ENCODE measurements at places on chromosomes 2 and 18.

DNA sequence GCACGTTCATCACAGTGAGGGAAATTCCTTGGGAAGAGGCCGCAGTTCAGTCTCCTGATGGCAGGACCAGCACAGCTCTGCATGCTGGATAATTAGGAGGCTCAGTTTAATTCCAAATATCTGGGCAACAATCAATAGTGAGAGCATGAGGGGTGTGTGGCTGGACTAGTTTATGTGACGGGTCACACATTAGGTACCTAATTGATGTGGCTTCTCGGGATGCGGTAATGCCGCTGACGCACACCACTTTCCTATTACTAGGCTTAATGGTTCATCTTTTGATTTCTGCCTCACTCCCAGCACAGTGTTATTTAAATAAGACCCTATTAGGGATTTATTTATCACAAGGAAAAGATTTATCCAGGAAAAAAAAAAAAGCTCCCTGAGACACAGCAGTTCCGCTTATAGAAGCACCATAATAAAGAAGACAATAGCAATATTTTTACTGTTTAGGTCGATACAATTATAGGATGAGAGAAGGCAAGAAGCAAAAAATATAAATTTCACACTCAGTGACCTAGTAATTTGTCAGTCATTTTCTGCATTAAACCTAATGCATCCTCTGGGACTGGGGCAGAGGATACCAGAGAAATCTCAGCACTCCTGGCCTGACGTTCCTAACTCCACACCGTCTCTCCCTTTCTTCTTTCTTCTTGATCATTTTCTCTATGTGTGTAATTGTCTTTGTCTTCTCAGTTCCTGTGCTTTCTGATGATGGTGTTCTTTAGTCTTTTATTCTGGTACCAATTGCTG, 264.7 kb upstream of the SLC14A2 start:
- DNase-seq = no peak

- DNase-seq = peak; percentile 50
Measured at GRCh38 chr18:63376538-63376937, 9.5 kb upstream of the KDSR start.

- no peak for DNase-seq
Measured at GRCh38 chr2:203781151-203781550, 74.7 kb downstream of the CD28 start.

DNA sequence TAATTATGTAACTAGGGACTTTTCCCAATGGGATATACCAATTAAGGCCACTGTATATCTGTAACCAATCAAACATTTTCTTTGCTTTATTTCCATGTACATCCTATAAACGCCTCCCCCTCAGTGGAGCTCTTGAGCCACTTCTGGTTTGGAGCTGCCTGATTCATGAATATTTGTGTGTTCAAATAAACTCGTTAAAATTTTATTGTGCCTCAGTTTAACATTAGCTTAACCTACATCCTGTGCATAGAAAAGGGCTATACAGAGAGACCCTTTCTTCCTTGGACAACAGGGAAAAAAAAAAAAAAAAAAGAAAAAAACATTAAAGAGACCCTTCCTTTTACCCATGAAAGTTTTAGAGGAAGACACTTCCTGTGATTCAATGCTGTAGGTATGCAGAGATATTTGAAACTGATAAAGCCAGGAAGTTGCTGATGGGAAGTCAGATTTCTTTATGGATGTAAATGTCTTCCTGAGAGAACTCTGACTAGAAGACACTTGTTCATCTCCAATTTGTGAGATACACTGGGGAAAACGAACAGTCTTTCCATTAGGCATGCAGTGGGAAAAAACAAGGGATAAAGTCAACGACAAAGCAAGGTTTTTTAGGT, 614.6 kb upstream of the SOX11 start:
- DNase-seq = peak; percentile 26

DNA sequence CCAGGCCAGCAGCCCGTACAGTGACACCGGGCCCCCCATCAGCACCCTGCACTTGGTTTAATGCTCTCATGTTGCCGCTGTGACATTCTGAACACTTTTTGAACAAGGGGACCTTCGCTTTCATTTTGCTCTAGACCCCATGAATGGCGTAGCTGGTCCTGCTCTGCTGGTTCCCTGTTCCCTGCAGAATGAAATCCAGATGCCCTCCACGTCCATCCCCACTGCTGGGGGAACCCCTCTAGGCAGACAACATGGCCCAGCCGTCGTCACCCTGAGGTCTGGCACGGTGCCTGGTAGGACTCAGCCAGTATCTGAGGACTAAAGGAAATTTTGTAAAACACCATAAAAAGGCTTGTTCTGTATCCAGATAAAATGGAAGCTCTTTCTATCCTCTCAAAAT, 128.6 kb downstream of the KCTD1 start:
- DNase-seq = peak; percentile 41

DNA sequence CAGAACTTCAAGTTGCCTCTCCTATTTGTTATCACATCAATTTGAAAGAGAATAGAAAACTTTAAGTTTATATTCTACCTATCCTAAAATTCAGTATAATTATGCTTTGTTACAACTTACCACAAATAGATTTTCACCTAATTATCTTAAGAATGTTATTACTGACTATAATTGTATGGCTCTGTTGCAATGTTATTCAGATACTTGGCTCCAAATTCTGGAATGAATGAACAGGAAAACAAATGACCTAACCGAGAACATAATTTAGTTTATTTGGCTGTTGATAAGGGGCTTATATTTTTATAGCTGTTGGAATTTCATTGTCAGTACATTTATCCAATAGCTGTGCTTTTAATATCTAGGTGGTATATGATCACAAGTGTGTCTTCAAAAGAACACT, 173.2 kb upstream of the GULP1 start:
- no peak for DNase-seq

GRCh38 chr2:56100791-56101312, 82.9 kb upstream of the CCDC85A start:
- no peak for DNase-seq

DNA sequence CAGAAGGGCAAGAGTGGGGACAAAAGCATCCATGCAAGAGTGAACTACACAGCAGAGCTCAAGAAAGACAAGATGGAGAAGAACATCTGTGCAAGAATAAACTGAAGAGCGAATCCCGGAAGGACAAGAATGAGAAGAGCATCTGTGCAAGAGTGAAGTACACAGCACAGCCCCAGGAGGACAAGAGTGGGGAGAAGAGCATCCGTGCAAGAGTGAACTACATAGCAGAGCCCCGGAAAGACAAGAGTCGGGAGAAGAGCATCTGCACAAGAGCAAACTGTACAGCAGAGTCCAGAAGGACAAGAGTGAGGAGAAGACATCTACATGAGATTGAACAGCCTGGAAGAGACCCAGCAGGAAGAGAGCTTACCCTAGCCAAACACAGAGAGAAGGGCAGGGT, 284.6 kb downstream of the PIEZO2 start:
- no peak for DNase-seq

DNA sequence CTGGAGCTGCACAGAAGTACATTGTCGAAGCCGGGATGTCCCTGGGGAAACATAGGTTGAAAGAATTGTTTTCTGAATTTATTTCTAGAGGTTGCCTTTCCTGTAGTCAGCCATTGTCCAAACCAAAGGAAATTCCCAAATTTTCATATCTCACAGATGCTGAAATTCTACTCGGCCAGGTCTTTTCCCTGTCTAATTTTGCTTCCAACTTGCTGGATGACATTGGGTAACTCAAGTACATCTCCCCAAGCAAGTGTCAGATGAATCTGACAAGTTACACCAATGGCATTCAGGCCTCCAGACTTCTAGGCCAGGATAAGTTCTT, 47.5 kb upstream of the ROCK2 start:
- DNase-seq = no peak

GRCh38 chr2:220226076-220226475, 598.6 kb downstream of the SLC4A3 start:
- DNase-seq = peak; percentile 18

DNA sequence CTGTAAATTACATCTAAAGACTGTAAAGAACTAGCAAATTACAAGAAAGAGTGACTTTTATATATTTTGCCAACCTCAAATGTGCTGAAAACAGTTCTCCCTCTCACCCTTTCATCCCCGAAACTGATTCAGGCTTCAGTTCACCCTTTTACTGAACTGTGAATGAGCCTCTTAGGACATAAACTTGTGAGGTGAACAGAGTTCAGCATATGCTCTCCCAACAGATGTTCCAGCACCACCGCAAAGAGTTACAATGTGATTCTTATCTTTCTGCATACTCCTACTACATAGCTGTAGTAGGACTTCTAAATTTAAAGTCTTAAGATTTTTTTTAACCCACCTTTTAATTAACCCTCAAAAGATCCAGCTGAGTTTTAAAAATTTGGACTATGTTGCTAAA, 1.2 kb upstream of the ZCCHC2 start:
- DNase-seq = no peak

DNA sequence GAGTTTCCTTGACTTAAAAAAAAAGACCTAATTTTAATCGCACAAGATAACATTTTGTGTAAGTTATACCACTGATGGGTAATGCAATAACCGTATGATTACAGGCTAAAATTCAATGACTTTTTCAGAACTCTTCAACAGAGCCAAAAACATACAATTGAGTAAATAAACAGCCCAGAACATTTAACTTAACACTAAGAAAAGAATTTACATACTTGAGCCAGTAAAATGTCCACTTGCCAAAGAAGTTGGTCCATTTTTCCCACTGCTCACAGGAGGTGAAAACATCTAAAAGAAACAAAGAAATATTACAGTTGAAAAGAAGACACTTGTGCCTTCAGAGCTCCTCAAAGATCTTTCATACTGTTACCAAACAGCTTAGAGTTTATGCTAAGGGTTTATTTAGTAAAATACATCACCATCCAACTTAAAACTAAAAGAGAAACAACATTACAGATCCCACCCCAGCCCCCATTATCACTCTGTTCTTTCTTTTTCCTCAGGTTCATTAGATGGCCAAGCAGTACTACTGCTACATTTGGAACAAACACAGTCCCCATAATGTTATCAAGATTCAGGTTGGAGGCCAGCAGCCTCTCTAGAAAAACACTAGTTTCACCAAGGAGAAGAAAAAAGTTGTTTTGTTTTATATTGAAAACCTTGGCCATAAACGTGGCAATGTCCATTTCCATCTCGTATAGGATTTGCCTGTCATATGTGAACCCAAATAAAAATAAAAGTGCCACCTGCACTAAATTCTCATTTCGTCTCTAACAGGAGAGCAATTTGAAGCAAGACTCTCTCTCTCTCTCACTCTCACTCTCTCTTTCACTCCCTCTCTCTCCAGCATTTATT, 2.7 kb downstream of the TCF4 start:
- DNase-seq = no peak

DNA sequence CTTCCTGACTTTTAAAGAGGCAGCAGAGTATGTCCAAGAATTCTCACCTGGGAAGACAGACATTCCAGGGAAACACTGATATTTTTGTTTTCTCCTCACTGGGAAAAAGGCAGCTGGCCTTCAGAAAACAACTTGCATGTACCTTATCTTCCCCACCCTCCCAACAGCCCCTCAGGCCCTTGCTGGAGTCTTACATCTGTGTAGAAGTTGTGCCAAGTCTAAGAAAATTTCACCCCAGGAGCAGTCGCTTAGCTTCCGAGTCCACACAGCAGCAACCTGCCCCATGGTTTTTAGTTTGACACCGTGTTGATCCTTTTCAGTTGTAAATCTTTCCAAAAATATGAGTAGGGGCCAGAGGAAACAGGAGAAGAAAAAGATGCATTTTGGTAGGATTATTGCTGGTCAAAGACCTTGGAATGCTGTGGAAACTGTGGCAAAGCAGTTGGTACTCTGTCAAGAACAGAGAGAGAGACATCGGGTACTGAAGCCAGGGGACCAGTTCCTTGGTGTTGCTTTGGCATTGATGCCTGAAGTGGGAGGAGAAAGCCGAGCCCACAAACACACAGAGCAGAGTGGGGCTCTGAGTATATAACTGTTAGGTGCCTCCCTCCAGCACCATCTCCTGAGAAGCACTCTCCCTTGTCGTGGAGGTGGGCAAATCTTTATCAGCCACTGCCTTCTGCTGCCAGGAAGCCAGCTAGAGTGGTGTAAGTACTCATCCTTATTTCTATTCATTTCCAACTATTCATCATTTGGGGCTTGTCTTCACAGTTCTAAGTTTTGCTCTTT, at the start of gene SLC14A1:
TSS of gene SLC14A1 (plus strand) at position 615 of the 789 bp plus-strand sequence. CDS start 6,140 bp downstream, outside the sequence.
- DNase-seq = no peak

DNA sequence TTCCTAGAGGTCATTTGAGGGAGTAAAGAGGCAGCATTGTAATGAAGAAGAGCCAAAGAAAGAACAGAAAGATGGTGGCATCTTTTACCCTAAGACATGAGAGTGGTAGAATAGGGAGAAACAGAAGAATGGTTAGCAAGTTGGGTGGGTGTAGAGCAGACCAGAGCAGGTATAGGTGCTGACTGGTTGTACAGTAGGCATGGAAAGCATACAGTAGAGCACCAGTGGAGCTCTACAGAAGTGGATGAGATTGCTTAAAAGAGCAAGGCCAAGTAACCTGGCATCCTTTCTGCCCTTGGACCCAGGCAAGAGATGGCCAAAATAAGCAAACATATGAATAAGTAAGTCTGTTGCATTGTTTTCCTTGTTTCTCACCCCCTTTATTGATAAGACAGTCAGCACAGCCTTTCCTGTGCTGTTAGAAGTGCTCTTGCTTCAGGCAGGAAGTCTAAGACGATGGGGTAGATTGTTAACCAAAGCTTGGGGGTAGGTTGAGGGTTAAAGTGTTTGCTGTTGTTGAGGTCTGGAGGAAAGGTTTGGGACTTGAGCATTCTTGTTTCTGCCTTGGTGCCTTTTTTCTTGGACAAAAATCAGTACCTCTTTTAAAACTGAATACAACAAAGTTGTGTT, 76.9 kb downstream of the DIS3L2 start:
- no peak for DNase-seq

DNA sequence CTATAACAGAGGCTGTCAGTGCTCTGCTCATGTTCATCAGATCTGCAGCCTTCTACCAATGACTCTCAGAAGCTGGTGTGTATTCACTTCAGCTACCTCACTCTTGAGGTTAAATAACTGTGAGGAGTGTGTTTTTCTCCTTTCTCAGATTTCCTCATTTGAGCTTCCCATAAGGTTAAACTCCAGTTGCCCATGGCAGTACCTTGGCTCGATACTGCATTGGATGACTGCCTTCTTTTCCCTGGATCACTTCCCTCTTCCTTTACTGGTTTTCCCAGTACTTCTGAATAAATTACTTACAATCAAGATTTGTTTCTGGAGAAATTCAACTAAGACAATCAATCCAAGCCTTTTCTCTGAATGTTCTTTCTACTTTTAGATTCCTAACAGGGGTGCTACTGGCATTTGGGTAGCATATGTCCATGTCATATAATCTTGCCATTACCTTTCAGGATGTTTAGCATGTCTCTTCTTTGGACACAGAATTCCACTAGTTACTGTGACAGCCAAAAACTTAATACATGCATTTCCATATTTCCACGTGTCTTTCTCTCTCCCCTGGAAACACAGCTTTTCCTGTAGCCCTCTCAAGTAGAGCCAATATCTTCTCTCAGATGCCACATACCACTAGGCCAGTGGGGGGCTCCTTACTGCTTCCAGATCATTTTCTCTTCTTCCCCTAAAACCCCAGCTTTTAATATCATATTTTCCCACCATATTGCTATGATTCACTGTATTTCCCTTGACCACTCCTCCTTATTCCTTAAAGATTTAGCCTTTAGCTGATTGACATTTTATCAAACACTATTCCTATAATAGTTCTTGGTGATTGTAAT, 15.0 kb upstream of the SPOPL start:
- DNase-seq = no peak

GRCh38 chr18:75369026-75369721, 58.3 kb downstream of the SMIM21 start:
- no peak for DNase-seq

- DNase-seq = no peak
Measured at GRCh38 chr18:8050616-8051329, 483.7 kb downstream of the PTPRM start.
